Substantia nigra (tissue), 51 donors: ENCODE measurements at places on chromosomes 12 and 14.

- no peak for DNase-seq
These were observed 68.6 kb upstream of the SYT1 start for GRCh38 chr12:78795934-78796445.

GRCh38 chr14:53510281-53510912, 357.3 kb upstream of the DDHD1 start:
- DNase-seq = no peak

- DNase-seq = no peak
These were observed 12.9 kb downstream of the BCL2L14 start for GRCh38 chr12:12083688-12084087.

DNA sequence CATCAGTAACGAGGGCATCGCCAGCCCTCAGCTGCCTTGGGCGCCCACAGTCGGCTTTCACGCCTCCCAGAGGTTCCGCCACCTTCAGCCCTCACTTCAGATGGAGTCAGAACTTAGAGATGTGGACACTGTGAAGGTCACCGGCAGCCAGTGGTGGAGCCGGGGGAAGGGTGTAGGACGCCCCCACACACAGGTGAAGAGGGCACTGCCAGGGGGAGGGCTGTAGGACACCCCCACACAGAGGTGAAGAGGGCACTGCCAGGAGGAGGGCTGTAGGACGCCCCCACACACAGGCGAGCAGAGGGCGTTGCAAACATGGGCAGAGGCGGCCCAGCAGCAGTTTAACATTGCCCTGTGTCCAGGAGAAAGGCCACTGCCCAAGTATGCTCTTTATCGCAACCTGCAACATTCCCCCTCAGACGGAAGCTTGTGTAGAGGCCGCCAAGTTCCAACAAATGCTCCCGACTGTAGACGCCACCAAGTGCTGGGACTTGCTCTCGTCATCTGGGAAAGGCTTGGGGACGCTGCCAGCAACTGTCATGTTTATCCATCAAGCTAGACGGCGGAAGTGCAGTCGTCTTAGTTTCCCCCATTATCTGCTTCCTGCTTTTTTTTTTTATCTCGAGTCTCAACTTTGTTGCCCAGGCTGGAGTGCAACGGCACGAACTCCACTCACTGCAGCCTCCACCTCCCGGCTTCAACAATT, 4.9 kb upstream of the ANKLE2 start:
- no peak for DNase-seq

- no peak for DNase-seq
These were observed 5.0 kb upstream of the RAB3IP start for GRCh38 chr12:69733638-69734037.

GRCh38 chr14:50064993-50065392, 51.4 kb downstream of the VCPKMT start:
- no peak for DNase-seq

- DNase-seq = no peak
These were observed 34.2 kb downstream of the DAO start for GRCh38 chr12:108914121-108914531.

GRCh38 chr14:55386037-55386808, 25.4 kb downstream of the ATG14 start:
- DNase-seq = no peak

GRCh38 chr12:78088391-78088832, 257.7 kb downstream of the NAV3 start:
- no peak for DNase-seq

DNA sequence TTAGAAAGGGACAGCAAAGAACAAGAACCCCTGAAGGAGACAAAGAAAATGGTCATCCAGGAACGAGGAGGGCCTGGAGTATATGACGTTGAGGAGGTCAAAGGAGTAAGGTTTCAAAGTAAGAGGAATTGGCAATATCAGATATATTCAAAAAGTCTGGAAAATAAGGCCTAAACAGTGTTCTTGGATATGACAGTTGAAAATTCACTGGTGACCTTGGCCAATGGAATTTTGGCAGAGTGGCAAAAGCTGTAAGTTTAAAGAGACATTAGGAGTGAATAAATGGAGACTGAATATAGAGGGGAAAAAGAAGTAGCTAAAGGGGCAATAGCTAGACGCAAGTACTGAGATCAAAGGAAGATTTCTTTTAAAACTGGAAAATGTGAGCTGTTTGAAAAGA, 4.1 kb upstream of the ACTN1 start:
- DNase-seq = no peak

DNA sequence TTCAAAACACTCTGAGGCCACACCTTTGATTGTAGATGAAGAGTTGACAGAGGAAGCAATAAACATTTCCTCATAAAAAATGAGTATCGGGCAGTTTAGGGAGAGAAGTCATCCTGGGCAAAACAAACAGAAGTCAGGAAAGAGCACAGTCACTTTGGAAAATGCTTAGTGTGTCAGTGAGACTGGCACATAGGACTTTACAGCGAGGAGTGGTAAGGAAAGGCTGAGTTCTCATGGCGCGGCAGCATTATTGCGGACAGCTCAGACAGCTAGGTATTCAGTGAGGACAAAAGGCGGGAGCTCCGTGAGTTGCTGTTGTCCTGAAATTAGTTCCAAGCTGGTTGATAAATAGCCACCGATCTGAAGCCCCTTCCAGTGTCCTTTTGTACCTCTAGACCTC, 229.9 kb downstream of the SNAPC1 start:
- no peak for DNase-seq

DNA sequence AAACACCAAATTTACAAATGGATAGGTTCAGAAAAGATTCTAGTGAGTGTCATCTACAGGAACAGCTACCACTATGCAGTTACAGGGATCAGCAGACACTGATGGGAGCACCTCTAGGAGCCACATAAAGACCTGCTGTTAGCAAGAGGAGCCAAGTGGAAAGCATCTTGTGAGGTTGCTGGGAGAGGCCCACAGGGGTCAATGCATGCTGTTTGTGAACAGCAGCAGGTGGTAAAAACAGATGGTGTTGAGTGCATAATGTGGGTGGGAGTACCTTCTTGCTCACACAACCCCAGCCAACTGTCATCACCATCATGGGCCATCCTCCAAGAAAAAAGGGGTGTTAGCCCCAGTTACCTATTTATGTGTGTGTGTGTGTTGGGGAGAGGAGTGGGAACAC, 215.2 kb upstream of the SSTR1 start:
- no peak for DNase-seq
